ENCODE measurements at places on chromosomes 6 and 20. TPM values are rescaled to one million over a fixed set of nuclear protein-coding genes. Genes with fewer than 3 reads are reported as not detected.

The SLC22A16 gene
- polyA plus RNA-seq: not detected

The SLC12A5 gene
- not detected for polyA plus RNA-seq

The TPBG gene
- polyA plus RNA-seq: 0.80 TPM

The FRS3 gene
- polyA plus RNA-seq: 1.6 TPM

The TMEM74B gene
- 0.76 TPM for polyA plus RNA-seq

The KCNK16 gene
- not detected for polyA plus RNA-seq

The GABRR2 gene
- 0.10 TPM for polyA plus RNA-seq

The POU5F1 gene
- 0.32 TPM for polyA plus RNA-seq
